ENCODE measurements at places on chromosomes 6 and 20. TPM values are rescaled to one million over a fixed set of nuclear protein-coding genes. Genes with fewer than 3 reads are reported as not detected.

RCAN2 gene
- not detected for total RNA-seq

CDSN gene
- total RNA-seq: 0.06 TPM

TCP11 gene
- not detected for total RNA-seq

GABRR1 gene
- total RNA-seq: not detected

RRAGD gene
- 3.6 TPM for total RNA-seq

All from A549 treated with dexamethasone at 1 μM for 4 hours (cell line).